ENCODE measurements at places on chromosomes 13 and 19.

DNA sequence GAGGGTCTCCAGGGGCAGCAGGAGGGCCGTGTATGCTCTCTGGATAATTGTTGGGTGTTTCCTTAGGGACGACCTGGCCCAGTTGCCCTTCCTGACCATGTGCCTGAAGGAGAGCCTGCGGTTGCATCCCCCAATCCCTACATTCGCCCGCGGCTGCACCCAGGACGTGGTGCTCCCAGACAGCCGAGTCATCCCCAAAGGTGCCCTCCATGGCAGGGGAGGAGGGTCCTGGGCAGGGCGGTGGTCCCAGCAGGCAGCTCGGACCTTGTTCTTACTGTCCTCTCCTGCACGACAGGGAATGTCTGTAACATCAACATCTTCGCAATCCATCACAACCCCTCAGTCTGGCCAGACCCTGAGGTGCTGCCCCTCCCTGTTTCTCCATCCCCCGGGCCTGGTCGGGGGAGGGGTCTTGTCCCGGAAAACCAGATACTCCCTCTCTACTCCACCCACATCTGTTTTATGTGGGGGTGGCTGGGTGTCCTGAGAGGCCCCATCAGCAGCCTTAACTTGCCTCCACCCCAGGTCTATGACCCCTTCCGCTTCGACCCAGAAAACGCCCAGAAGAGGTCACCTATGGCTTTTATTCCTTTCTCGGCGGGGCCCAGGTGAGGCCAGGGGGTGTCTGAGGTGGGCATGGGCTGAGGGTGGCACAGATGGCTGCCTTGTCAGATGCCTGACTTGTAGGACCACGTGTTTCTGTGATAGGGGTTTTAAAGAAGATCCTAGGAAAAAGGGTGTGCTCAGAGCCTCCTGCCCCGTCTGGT, 12.3 kb upstream of the CYP4F3 start:
- DNase-seq: no peak

DNA sequence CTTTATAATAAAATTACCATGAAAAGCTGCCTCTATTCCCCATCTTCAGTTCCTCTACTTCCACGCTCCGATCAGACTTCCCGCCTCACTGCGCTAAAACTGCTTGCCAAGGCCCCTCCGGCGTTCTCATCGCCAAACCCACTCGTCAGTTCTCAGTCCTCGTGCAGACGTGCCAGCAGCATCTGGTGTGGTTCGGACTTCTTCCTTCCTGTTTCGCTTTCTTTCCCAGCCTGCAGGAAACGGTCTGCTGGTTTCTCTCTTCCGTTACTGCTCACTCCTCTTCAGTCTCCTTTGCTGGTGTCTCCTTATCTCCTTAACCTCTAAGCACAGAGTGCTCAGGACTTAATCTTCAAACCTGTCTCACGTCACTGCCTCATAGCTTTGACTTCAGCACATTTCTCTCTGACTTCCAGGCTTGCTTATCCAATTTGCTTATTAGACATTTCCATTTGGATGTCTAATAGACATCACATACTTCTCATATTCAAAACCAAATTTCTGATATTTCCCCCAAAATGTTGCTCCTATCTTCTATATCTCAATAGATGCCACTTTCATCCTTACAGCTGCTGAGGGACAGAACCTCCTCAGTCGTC, 40.3 kb downstream of the RCBTB2 start:
- DNase-seq: peak; percentile 48

DNA sequence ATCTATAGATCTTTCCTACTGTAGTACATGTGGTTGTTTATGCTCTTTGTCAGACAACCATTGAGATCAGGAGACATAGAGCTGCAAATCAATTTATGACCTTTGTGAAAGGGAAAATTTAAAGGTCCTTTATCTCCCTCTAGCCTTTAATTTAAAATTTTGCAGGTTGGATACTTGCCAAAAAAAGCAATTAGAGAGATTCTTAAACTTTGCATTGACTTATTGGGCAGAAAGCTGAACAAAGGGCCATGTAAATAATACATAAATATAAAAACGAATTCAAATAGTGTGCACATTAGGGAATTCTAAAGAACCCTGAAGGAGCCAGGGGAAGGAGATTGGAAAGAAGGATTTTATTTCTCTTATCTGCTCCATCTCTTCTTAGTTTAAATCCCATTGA, 22.0 kb upstream of the RB1 start:
- DNase-seq: no peak

DNA sequence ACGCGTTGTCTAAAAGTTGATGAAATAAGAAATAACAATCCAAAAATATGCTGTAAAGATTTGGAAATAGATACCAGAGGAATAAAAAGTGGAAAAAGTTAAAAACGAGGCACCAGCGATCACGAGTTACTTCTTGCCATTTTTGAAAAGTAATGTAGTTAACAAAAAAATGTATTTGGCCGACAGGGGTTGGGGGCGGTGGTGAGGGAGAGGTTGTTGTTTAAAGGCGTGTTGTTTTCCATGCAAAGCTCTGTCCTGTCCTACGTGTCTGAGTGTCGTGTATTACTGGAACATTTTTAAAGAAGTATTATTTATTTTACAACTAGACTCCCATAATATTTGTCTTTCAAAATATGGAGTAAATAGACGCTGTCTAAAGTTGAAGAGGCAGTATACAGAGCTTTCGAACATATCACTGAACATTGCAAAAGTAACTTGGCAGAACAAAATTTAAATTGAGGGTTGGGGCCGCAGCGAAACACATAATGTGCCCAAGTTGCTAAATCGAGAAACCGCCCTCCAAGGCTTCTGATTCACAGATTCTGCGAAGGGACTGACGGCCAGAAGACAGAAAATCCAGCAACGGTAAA, 823 bp downstream of the FBXO17 start:
- DNase-seq: no peak

DNA sequence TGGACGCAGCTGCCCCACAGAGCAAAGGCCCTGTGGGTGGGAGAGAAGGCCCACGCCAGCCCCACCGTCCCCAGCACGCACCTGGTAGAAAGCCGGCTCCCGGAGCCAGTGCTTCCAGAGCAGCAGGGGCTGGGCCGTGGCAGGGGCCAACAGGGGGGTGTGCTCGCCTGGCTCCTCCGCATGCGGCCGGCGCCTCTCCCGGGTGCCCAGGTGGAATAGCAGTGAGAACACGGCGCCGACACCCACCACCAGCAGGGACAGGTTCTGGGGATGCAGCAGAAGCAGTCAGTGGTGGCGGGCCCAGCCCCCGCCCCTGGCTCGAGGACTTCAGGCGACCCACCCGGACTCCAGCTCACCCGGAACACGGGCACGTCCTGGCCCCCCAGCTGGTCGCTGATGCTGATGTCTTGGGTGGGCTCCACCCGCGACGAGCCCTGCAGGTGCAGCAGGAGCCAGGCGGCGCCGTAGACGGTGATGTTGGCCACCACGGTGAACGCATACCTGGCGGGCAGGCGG, 8.9 kb downstream of the TEKTIP1 start:
- DNase-seq: no peak

DNA sequence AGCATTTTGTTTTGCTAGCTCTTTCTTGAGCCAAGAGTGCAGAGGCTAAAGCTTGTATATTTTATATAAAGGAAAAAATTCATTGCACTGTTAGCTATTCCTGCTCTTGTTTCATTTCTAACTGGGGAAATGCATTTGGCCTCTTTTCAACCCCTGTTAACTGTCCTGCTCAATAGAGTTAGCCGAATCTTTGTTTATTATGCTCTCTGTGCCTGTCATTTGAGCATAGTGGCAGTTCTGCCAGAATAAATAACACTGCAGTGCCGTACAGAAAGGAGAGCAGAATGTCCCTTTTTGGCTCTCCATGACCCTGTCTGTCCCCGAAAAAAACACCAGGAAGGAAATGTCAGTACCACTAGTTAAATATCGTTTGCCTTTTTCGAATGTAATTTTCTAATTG, 350.8 kb downstream of the MYO16 start:
- no peak for DNase-seq

DNA sequence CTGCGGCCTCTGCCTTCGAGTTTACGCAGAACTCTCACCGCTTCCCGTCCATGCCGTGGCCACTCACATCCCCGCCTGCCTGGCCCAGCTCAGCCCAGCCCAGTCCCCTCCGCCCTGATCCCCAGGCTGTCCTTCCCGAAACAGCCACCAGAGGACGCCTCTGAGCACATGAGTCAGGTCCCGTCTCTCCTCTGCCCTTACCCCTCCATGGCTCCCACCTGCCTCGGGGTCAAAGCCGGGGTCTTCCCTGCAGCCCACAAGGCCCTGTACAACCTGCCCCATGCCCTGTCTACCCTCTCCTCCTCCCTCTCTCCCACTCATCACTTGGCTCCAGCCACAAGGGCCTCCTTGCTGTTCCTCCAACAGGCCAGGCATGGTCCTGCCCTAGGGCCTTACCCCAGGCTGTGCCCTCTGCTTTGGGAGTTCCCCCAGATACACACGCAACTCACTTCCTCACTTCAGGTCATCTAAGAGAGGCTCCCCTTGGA, 8.1 kb upstream of the SEMA6B start:
- peak; percentile 36 for DNase-seq

DNA sequence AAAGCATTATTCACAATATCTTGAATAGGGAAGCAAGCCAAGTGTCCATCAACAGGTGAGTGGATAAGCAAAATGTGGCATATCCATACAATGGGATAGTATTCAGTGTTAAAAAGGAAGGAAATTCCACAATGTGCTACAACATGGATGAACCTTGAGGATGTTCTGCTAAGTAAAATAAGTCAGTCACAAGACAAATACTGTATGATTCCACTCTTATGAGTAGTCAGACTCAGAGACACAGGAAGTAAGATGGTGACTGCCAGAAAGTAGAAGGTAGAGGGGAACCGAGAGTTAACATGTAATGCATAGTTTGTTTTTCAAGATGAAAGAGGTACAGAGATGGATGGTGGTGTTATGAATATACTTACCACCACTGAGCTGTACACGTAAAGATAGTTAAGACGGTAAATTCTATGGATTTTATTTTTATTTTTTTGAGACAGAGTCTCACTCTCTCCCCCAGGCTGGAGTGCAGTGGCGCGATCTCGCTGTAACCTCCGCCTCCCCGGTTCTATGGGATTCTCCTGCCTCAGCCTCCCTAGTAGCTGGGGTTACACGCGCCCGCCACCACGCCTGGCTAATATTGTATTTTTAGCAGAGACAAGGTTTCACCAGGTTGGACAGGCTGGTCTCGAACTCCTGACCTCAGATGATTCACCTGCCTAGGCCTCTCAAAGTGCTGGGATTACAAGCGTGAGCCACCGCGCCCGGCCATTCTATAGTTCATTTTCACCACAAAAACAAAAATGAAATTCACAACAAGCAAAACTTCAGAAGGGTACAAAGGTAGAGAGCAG, 1.0 kb upstream of the CHAMP1 start:
- DNase-seq: no peak

DNA sequence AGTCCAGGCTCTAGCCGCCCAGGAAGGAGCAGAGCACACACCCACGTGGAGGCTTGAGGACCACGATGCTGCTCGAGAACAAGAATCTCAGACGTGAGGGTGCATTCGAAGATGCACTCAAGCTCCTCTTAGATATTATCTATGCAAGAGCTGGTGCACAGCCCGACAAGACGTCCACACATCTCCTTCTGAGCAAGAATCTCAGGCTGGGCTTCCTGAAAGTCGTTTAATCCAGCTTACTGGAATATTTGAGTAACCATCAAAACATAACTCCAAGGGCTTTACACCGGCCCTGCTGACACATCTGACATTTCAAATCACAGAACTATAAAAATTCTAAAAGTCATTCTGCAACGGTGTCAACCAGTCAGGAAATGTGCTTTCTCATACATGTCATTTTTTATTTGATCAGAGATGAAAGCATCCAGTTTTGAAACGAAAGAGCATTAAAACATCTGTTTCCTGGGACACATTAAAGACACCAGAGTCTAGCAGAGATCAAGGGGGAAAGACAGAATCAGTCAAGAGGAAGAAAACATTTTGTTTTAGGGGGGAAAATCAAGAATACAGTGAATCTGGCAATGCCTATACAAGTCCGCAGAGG, 177.7 kb upstream of the IRS2 start:
- DNase-seq: no peak

GRCh38 chr13:106774621-106775020, 206.7 kb upstream of the ARGLU1 start:
- DNase-seq: no peak

GRCh38 chr19:30804751-30805150, 432.6 kb downstream of the ZNF536 start:
- DNase-seq: no peak

- DNase-seq: no peak
These were observed 4.1 kb upstream of the CNN1 start for GRCh38 chr19:11534538-11534937.

DNA sequence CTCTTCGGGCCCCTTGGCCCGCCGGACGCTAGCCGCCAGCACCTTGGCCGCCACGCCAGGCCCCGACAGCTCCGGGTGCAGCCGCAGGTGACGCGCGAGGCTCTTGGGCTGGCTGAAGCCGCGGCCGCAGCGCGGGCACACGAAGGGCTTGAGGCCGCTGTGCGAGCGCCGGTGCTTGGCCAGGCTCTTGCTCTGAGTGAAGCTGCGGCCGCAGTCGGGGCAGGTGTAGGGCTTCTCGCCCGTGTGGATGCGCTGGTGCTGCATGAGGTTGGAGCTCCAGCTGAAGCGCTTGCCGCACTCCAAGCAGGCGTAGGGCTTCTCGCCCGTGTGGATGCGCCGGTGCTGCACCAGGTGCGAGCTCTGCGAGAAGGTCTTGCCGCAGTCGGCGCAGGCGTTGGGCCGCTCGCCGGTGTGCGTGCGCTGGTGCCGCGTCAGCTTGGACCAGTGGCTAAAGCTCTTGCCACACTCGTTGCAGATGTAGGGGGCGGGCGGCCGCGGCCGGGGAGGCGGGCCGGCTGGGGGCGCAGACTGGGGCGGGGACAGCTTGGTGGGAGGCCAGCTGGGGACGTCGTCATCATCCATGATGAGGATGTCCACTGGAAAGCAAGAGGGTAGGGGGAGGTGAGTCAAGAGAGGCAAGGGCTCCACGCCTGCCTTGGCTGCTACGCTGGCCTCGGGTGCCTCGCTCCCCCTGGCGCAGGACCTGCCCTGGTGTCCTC, 32.4 kb downstream of the ZNF787 start:
- no peak for DNase-seq
